Esophagus squamous epithelium (tissue), 5 donors: ENCODE measurements at places on chromosomes 16 and 17. TPM values are rescaled to one million over a fixed set of nuclear protein-coding genes. Genes with fewer than 3 reads are reported as not detected.

DNA sequence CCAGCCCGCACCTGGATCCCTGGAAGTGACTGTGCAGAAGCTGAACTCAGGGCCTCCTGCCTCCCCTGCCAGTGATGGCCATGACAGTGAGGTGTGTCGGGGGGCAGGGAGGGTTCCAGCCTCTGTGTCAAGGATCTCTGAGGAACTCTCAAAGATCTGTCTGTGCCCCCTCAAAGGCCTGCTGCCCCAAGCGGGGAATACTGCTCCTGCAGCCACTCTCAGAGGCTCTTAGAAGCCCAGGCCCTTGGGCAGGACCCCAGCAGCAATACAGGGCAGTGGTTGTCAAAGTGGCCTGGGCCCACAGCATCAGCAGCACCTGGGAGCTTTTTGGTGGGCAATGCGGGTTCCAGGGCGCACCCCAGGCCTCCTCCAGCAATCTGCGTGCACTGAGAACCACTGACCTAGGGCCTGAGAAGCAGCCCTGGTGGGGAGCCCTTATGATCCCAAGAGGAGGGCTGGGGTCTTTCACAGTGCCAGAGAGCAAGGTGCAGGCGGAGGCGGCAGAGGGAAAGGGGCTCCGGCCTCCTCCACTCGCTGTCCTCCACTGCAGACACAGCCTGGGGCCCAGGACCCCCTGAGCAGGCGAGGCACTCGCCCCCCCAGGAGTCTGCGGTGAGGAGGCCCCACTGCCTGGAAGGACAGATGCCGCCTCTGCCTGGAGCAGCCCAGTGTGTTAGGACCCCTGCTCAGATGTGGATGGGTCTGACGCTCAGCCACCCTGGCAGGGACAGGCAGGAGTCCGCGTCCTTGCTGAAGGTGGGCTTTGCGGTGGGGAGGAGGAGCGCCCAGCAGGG, 42.1 kb downstream of the ENGASE start:
- no peak overlapping the region for H3K4me3 ChIP-seq
- peaks cover 18% of the 10 kb centered on the region for H3K4me1 ChIP-seq
- H3K36me3 ChIP-seq = no peaks in the 10 kb centered on the region

PPY gene
- total RNA-seq = not detected

DNA sequence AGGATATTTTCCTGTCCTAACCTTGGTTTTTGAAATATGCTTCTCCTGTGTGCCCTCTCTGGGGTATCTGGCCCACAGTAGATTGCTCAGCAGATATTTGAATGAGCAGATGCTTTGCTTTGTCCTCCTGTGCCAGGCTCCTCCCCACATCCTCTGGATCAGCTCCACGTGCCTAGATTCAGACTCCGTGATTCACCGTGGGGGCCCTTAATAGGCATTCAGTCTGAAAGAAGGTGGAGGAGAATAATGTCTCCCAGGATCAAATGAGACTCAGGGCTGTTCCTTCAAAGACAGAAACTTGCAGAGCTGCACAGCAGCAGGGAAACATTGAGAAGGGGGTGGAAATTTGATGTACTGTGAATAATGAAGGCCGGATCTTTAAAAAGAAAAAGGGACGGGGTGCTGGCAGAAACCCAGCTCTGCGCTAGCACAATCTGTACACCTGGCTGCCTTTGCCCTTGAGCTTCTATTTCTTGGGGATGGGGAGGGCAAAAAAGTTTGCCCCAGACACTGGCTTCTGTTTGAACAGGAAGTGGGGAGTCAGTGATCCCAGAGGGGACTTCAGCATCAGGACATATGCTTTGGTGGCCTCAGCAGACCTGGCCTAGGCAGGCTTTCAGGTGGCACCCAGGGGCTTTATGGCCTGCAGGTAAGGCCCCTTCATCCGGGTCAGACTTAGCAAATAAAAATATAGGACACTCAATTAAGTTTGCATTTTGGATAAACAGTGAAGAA, 15.9 kb upstream of the SLC12A3 start:
- H3K4me3 ChIP-seq = no peak overlapping the region
- H3K36me3 ChIP-seq = no peaks in the 10 kb centered on the region
- H3K27me3 ChIP-seq = no peaks in the 10 kb centered on the region
- no peak overlapping the region for H3K27ac ChIP-seq

DNA sequence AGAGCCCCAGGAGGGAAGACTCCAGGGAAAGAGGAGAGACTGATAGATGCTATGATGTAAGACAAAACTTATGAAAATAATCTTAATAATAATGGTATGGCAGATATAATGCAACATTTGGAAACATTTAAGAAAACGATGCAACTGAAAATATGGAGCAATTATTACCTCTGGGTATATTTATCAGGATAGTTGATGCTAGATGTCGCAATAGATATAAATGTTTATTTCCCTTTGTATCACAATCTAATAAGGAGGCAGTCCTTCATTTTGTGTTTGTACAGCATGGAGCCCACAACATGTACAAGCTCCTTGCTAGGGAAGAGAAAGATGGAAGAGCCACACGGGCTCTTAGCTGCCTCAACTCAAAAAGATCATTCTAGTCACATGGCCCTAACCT, 101.1 kb upstream of the TMEM132E start:
- H3K4me3 ChIP-seq = no peak overlapping the region
- no peak overlapping the region for H3K27ac ChIP-seq
- no peak for DNase-seq
- H3K36me3 ChIP-seq = no peaks in the 10 kb centered on the region
- H3K27me3 ChIP-seq = peaks cover 58% of the 10 kb centered on the region
- H3K4me1 ChIP-seq = no peaks in the 10 kb centered on the region

TBX21 gene
- 1.1 TPM for total RNA-seq

PIMREG gene
- 3.6 TPM for total RNA-seq
